Aortic smooth muscle cell (primary cell): ENCODE measurements at places on chromosomes 13 and 19. TPM values are rescaled to one million over a fixed set of nuclear protein-coding genes. Genes with fewer than 3 reads are reported as not detected.

CYP2B6 gene
- not detected in 2 replicates for total RNA-seq

PCSK4 gene
- total RNA-seq = 0.53 and 1.1 TPM in 2 replicates

IGFL2 gene
- not detected in 2 replicates for total RNA-seq

RGL3 gene
- 3.7 and 4.2 TPM in 2 replicates for total RNA-seq

KLK6 gene
- not detected in 2 replicates for total RNA-seq

FAM124A gene
- 3.9 and 8.9 TPM in 2 replicates for total RNA-seq

CALR3 gene
- 0.06 TPM in 1 of 2 replicates, not detected in the other for total RNA-seq
